ENCODE measurements at places on chromosomes 11 and 22.

DNA sequence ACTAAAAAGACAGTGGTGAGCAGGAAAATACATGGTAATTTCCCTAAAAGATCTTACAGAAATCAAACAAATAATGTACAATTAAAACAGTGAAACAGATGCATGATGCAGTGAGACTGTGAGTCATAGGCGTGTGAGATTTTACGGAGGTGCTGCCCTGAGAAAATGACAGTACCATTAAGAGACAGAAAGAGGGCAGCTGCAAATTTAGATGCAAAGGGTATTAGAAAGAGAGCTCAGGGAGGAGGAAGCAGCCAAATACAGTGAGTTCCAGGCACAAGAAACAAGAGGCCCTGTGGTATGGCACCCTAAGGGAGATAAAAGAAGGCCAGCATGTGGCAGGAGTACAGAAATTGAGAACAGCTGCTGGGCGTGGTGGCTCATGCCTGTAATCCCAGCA lies 88.5 kb upstream of the FIBIN start:
- DNase-seq: peak; percentile 52

- no peak for DNase-seq
Observed at GRCh38 chr11:105466582-105467228, 143.2 kb upstream of the GRIA4 start.

DNA sequence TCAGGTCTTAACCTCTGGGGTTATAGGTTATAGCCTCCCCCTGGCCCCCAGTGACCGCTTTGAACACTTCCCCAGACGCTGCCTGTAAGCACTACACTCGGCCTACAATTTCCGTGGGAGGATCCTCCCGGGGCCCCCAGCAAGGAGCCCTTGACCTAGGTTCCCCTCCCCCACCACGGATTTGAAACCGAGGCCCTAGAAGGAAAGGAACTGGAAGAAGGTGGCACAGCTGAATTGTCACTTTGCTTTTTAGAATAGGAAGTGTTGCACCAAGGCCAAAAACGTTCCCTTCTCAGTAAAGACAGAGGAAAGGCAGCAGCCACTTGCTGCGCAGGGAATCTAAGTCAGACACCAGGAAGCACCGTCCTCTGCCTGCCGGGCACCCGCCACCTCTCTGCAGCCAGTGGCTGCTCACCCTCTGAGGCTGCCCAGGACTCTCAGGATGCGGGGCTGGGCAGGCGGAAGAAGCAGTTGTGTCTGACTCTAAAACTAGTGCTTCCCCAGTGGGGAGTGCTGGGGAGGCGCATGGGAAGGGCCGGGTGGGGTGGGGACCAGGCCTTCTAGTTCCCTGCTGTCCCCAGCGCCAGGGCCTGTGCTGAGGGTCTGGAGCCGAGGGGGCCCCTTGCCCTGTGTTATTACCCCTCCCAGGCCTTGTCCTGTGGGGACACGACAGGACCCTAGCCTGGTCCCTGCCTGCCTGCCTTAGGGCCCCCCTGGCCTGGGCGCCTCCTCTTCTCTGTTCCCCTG lies 7.9 kb upstream of the FLRT1 start:
- no peak for DNase-seq

DNA sequence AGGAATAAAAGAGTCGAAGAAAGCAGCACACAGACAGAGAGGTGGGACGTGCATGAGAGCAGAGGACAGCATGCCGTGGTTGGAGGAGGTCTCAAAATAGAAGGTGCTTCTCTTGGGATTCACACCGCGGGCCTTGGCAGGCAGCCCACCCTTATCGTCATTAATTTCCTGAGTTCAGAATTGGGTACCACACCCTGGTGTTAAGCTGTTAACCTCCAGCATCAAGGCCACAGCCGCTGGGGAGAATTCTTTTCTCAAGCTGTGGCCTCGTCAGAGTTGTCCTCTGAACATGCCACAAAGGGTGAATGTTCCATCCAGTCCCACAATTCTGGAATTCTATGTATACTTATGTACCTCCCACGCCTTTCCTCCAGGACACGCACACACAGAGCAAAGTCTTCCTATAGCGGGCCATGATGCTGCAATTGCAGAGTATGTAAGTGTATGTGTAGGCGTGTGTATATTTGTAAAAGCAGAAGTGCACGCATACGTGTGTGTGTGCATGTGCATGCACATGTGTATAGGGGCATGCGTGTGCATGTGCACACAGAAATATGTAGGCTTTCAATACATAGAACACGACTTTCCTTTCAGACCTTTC lies 39.0 kb downstream of the ADAMTS8 start:
- no peak for DNase-seq

DNA sequence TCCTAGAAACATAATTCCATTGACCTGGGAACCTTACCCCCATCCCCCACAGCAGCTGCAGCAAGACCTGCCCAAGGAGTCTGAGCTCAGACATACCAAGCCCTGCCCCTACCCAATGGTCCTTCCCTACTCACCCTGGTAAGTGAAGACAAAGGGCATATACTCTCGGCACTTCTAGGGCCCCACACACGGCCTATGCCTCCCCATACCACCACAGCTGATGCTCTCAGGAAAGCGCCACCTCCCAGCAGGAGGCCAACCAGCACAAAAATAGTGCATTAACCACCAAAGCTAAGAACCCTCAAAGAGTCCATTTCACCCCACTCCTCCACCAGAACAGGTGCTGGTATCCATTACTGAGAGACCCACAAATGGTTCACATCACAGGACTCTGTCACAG lies 74.4 kb upstream of the GUCY1A2 start:
- DNase-seq: no peak

DNA sequence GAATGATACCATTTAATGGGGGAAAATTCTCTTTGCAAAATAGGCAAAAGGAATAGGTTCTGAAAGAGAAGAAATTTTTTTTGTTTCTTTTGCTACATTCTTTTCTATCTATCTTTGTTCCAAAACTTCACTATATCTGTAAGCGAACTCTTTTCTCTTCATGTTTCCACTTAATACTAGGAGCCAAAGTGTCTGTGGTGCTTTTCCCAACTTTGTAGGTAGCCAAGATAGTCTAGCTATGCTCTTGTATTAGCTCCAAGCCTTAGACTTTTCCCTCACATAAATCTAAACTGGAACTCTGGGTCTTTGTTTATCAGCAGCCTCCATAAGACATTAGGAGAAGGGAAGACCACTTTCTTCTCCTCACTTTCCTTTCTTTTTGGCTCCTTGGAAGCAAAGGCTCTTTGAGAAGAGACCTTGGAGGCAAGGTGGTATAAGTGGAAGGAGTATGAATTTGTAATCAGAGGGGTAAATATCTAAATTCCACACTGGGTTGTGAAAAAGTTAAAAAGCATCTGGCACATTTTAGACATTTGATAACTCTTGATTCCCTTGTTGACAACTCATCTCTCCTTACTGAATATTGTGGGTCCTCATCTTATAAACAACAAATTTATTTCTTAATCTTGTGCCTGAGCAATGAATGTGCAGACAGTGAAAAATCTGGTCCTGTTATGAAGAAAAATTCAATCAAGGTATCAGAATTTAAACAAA lies 130.0 kb downstream of the EHF start:
- DNase-seq: no peak

DNA sequence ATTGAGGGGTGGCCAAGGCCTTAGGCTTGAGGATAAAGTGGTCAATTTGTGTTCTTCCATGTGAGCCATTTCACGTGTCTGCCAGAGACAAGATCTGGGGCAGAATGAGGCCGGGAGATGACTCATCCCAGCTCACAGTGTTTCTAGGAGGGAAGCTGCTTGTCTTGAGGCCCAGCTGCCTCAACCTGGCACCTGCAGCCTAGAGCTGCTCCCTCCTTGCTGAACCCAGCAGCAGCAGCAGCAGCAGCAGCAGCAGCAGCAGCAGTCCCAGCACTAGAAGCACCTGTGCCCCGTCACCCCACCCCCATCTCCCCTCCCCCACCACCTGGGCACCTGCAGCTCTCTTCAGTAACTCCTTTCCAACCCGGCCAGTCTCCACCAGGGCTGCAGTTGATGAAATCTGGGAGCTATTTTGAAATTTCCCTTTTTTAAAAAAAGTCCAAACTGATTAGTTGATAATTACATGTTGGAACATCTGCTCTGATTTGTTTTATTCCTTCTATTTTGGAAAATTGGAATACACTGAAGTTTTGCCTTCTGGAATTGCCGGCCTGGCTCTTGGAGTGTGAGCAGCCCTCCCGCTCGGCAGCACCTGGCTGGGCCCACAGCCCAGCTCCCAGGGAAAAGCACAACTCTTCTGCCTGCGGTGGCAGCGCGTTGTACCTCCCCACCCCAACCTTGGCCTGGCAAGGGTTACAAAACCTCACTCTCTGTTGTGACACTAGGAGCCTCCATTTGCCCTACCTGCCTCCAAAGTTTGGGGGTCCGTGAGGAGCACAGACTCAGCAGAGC lies 143.5 kb downstream of the NXPE2 start:
- no peak for DNase-seq

GRCh38 chr11:73029403-73029802 lies 112.7 kb downstream of the FCHSD2 start:
- no peak for DNase-seq
